ENCODE measurements at places on chromosomes 3 and 15.

DNA sequence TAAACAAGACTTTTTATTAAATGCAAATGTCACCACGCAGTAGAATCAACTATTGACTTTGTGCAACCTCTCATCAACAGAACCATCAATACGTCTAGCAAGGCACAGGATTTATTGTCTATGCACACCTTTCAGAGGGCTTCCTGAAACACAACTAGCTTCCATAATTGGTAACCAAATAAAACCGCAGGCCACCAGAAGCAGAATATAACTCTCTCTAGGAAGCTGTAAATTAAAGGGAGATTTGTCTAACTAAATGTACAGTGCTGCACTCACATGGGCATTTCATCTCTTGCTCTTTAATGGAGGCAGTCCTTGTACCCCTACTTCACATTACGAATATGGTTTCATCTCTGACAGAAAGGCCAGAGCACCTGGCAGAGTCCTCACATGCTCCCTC, 93.0 kb downstream of the FHIT start:
- DNase-seq = no peak

DNA sequence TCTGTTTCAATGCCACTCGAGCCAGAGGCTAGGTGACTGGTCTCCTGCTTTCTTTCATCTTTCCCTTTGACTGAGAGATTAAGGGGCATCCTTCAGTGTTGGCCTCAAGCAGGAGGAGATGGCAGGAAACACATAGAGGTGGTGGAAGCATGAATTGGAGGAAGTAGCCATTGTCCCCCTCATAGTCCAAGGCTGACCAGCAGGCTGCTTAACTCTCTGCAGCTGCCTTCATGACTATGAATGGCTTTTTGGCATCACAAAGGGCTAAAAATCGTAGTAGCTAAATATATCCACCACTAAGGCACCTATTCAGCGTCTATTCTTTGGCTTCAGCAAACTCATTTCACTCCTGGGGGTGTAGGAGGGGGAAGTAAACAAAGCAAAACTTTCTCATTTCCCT, 7.0 kb upstream of the FRMD4B start:
- DNase-seq = no peak

- DNase-seq = no peak
Measured at GRCh38 chr3:184636741-184637316, 75.0 kb downstream of the MAGEF1 start.

- no peak for DNase-seq
Measured at GRCh38 chr15:74497584-74497983, 36.6 kb upstream of the UBL7 start.

DNA sequence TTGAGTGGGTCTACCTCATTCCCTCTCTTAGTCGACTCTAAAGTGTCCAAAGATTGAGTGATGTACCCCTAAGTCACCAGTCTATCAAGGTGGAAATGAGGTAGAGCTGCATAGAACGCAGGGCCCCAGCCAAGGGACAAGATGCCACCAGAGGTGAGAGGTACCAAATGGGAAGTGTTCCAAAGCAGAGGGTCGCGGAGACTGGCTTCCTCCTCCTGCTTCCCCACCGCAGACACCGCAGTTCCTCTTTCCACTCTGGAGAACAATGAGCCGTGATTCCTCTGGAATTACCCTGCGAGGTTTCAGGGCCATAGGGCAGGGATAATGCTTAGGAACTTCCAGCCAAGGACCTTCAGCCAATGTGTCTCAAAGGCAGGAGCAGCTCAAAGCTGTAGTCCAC, 55.8 kb downstream of the DAPK2 start:
- DNase-seq = no peak

DNA sequence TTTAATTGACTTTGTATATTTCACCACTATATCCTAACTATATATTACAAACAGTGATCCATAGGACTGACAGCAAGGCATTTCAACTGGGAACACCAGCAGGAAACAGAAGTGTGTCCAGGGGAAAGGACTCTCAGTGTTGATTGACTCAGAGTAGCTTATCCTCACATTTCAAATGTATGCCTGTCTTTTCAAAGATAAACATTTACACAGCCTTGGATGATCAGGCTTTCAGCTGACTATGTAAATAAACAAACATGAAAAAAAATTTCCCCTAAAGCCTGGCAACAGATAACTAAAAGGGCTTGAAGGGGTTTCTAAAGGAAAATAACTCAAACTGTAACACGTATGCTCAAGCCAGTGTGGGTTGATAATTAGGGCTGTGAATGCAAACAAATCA, 321.8 kb downstream of the TBC1D5 start:
- DNase-seq = no peak

- DNase-seq = no peak
Measured at GRCh38 chr3:102664126-102664525, 229.3 kb downstream of the ZPLD1 start.

GRCh38 chr3:46102059-46102779, 74.9 kb upstream of the XCR1 start:
- no peak for DNase-seq

All from C1 segment of cervical spinal cord (tissue), 14 donors.